ENCODE measurements at places on chromosomes 1 and 21. TPM values are rescaled to one million over a fixed set of nuclear protein-coding genes. Genes with fewer than 3 reads are reported as not detected.

FNDC5 gene
- total RNA-seq, result 0.49 TPM

GRCh38 chr1:41599912-41600311, 115.4 kb upstream of the EDN2 start:
- DNase-seq, result peak; percentile 22

NBPF4 gene
- total RNA-seq, result not detected

ARID4B gene
- total RNA-seq, result 17.0 TPM

HPCAL4 gene
- 1.0 TPM for total RNA-seq

GRCh38 chr1:153598309-153599172, 14.4 kb downstream of the S100A16 start:
- DNase-seq, result peak; percentile 77

DNA sequence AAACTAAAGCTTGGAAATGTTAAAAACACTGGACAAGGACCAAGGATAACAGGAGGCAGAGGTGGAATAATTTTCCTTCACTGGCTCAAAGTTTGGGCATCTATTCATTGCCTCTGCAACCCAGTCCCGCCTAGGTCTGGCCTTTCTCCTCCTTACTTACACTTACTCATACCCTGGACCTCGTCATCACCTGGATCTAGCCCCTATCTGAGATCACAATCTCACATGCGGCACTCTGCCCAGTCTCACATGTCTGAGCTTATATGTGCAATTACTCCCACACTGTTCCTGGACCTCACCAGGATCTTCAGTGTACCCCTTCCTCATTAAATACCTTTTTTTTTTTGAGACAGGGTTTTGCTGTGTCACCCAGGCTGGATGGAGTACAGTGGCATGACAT, 37.6 kb downstream of the NVL start:
- peak; percentile 17 for DNase-seq

GRCh38 chr1:21537511-21537931, 28.3 kb downstream of the ALPL start:
- DNase-seq, result no peak

HRNR gene
- not detected for total RNA-seq

- peak; percentile 31 for DNase-seq
These were observed 5.2 kb downstream of the FNDC10 start for GRCh38 chr1:1594602-1595260.

DNA sequence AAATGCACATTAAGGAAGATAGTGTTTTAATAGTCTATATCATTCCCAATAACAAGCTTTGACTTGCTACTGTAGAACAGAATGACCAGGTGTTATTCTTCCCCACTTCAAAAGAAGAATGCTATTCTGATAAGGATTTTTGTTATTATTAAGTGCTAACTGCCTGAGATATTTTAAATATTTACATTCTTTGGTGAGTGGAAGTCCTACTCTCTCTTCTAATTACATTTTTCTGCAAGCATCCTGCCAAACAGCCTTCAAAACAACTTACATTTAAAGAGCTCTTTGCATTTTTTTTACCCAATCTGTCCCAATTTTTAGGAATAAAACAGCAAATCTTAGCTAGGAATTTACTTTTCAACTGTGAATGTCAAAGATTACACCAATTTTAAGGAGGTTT, 23.5 kb upstream of the SYDE2 start:
- DNase-seq, result no peak

RORC gene
- 0.44 TPM for total RNA-seq

DNA sequence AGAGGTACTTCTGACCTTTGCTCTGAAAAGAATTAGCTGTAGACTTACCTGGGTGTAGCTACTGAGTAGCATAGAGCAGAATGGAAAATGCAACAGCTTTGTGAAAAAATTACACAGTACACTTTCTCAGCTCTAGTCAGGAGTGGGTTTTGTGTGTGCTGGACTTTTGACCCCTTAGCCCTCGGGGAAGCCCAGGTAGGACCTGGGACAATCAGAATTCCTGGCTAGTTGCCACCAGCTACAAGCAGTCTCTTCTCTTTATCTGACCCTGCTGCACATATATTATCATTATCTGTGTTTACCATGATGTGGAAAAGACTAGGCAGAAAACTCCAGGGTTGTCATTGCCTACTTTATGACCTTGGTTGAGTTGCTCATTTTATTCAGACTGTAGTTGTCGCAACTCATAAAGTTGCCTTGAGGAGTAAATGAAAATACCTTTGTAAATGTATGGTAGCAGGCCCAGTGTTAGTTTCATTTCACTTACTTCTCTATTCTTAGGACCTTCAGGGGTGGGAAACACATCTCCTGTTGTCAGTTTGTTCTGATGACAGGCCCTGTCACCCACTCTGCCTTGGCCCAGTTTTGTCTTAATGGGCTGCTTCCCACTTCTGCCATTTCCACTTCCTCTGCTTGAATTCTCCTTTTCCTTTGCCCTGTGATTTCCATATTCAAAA, 5.4 kb downstream of the NEK7 start:
- no peak for DNase-seq

All from M059J (cell line).